IPS DF 6.9 (cell line): ENCODE measurements at places on chromosomes 7 and 10.

DNA sequence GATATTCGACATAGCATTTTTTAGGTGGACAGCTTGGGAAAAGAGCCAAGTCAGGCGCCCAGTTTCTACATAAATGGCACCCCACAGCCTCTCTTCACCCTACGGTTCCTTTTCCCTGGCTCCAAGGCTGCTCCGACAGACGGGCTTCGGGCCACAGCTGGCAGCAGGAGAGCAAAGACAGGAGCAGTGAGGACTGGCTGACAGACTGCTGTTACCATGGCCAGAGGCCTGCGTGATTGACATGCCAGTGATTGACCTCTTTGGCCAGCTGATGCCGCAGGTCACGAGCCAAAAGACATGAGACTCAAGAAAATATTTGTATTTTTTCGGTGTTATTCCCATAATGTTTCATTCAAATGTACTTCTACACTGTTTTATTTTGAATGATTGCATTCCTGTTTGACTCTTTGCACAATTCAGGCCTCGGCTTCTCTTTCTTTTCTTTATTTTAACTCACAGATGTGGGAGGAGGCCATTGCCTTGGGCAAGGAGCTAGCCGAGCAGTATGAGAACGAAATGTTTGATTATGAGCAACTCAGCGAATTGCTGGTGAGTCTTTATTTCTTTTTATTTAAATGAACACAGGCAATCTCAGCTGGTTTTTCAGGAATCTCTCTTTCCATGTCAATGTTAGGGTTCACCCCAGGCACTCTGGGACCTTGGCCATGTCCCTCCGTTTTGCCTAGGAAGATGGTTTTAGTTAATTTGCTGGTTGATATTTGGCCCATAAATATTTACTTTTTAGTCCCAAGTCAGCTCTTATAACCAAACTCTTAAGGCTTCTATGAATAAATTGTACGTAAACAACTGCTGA is 146.3 kb upstream of the NPS start:
- no peak for DNase-seq

- DNase-seq: no peak
Measured at GRCh38 chr10:128738386-128738915, 612.2 kb upstream of the MKI67 start.

- no peak for DNase-seq
Measured at GRCh38 chr10:63767138-63767801, 246.1 kb downstream of the REEP3 start.

GRCh38 chr10:86687750-86688149 is 19.4 kb downstream of the LDB3 start:
- no peak for DNase-seq

DNA sequence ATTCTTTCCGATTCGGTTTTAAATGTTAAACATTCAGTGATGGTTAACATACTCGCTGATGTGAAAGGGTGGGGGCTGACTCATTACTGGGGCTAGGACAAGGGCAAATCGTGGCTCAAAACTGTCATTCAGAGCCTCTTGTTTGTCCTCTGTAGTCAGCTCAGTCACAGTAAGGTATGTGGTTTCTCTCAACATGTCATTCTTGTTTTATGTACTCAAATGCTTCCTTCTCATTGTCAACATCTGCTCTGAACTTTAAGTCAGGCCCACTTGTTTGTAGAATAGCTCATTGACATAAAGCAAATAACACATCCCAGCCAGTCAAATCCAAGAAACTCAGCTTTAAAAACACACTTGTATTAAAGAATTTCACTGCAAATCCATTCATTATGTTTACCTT is 7.3 kb downstream of the SLC16A9 start:
- DNase-seq: no peak

DNA sequence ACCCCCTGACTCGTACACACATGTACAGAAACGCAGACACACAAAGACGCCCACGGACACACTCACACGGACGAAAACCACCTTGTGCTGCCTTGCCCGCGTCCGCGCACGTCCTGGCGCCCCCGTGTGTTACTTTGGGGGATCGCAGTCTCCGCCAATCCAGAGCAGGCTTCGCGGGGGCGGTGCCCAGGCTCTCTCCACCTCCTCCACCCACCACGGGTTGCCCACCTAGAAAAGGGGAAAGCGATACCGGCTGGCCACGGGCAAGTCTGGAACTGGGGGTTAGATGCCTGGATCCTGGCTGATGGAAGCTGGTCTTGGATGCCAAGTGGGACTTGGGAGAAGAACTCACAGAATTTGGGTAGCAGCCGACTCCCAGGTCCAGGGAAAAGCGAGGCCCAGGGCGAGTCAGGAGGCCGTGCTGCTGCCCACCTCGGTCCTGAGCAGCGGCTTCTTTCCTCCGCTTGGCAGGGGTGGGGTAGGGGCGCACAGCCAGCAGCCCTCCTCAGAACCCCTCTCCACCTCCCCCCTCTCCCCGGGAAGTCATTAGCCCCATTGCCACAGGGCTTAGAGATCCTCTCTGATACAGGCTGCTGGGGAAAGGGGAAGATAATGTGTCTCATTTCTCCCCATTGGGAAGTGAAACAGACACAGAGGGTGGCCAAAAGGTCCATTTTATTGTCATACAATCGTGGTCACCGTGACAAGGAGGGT is 4.6 kb upstream of the VGF start:
- DNase-seq: no peak
